ENCODE measurements at places on chromosomes 12 and 14. TPM values are rescaled to one million over a fixed set of nuclear protein-coding genes. Genes with fewer than 3 reads are reported as not detected.

GRCh38 chr14:75258079-75258802, 20.4 kb upstream of the FOS start:
- no peak for DNase-seq
- H3K4me1 ChIP-seq, result peaks cover 11% of the 10 kb centered on the region
- peak overlapping the region; percentile 97 for H3K4me3 ChIP-seq

GRCh38 chr12:116630762-116631161, 71.6 kb downstream of the MAP1LC3B2 start:
- H3K27me3 ChIP-seq, result peaks cover 13% of the 10 kb centered on the region
- H3K36me3 ChIP-seq, result no peaks in the 10 kb centered on the region
- H3K27ac ChIP-seq, result no peak overlapping the region
- H3K4me1 ChIP-seq, result no peaks in the 10 kb centered on the region
- H3K4me3 ChIP-seq, result no peak overlapping the region
- DNase-seq, result no peak

DNA sequence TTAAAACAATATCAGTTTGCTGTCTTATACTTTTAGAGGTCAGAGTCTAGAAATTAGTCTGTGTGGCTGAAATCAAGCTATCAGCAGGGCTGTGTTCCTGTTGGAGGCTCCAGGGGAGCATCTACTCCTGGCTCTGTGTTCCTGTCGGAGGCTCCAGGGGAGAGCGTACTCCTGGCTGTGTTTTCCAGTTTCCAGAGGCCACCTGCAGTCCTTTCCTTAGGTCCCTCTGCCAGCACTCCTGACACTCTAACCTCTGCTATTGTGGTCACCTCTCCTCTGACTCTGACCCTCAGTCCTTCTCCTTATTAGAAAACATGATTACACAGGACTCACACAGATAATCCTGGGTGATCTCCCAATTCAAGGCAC, 1140.7 kb upstream of the TMEM132C start:
- DNase-seq, result no peak
- no peak overlapping the region for H3K27ac ChIP-seq
- no peaks in the 10 kb centered on the region for H3K4me1 ChIP-seq
- peaks cover under 1% of the 10 kb centered on the region for H3K27me3 ChIP-seq

GRCh38 chr14:28876572-28876945, 110.0 kb downstream of the FOXG1 start:
- no peaks in the 10 kb centered on the region for H3K36me3 ChIP-seq
- DNase-seq, result no peak
- H3K4me1 ChIP-seq, result no peaks in the 10 kb centered on the region
- no peak overlapping the region for H3K4me3 ChIP-seq

- DNase-seq, result no peak
- no peaks in the 10 kb centered on the region for H3K27me3 ChIP-seq
- no peak overlapping the region for H3K27ac ChIP-seq
- H3K4me1 ChIP-seq, result peaks cover 30% of the 10 kb centered on the region
- H3K4me3 ChIP-seq, result no peak overlapping the region
Observed at GRCh38 chr14:51962711-51963110, 26.6 kb upstream of the RTRAF start.

- peaks cover 2% of the 10 kb centered on the region for H3K27me3 ChIP-seq
- H3K36me3 ChIP-seq, result no peaks in the 10 kb centered on the region
- no peaks in the 10 kb centered on the region for H3K4me1 ChIP-seq
- no peak overlapping the region for H3K4me3 ChIP-seq
- H3K27ac ChIP-seq, result no peak overlapping the region
- DNase-seq, result no peak
Observed at GRCh38 chr12:114360485-114360884, 45.5 kb downstream of the TBX5 start.

The UBE3B gene
- 40.0 TPM for total RNA-seq

DNA sequence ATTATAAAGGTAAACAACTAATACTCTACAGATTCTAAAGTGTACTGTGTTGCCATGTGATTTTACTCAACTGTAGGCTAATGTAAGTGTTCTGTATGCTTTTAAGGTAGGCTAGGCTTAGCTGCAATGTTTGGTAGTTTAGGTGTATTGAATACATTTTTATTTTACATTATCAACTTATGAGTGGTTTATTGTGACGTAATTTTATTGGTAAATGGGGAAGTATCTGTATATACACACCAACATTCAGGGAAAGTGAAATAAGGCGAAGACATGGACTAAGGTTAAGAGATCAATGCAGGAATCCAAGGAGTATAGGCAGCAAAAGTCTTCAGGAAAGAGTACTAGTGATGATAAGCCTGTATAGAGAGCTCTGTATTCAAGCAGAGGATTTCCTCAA, 365.8 kb upstream of the MGAT4C start:
- H3K4me3 ChIP-seq, result no peak overlapping the region
- H3K27ac ChIP-seq, result no peak overlapping the region
- no peaks in the 10 kb centered on the region for H3K4me1 ChIP-seq
- H3K27me3 ChIP-seq, result no peaks in the 10 kb centered on the region
- no peaks in the 10 kb centered on the region for H3K36me3 ChIP-seq

DNA sequence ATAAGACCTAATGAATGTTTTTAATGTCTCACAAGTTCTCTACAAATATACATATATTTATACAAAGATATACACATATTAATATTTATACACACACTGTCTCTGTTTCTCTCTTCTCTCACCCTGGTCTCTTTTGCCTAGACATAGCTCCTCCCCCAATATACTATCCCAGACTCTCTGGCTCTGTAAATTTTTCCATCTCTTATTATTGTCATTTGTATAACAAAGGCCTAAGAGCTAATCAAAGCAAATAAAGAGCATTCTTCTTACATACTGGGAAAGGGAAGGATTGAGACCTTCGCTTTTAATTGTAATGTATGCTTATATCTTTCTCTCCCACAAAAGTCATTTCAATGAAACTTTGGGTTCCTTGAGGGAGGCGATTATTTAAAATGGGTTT, 318.1 kb downstream of the ADAMTS20 start:
- no peak for DNase-seq
- no peaks in the 10 kb centered on the region for H3K27me3 ChIP-seq
- H3K4me1 ChIP-seq, result no peaks in the 10 kb centered on the region
- H3K4me3 ChIP-seq, result no peak overlapping the region
- H3K36me3 ChIP-seq, result no peaks in the 10 kb centered on the region
